ENCODE measurements at places on chromosomes 7 and 10.

DNA sequence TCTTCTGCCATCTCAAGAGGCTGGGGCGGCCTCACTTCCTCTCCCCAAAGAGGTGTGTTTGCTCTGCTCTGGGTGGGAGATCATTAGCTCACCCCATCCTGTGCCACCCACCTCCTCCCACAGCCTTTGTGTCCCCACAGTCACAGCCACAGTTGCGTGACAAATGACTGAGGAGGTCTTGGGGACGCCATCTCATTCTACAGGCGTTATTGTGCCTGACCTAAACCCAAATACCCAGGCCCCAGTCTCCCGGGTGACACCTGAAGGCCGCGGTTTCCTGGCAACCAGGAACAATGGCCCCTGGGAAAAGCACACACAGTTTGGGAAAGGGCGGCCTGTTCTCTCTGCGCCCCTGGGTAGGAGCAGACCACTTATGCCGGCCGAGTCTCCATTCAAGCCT is 51.6 kb downstream of the SLIT1 start:
- no peak for DNase-seq

- no peak for DNase-seq
Measured at GRCh38 chr7:38323156-38323555, 49.7 kb upstream of the TARP start.

DNA sequence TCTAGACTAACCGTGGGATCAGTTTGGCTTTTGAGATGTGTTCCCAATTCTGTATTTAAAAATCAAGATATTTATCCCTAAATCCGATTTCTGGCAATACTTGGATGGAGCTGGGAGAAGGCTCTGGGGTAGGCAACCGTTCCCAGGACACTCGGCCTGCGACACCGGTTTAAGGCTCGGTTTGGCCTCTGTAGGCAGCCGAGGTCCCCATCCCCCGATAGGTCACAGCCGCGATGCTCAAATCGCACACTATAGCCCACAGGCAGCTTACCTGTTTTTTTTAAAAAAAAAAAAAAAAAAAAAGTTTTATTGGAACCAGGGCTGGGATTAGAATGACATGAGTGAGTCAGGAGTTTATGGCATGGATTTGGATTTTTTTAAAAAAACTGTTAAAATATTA is 729 bp upstream of the TAF3 start:
- no peak for DNase-seq

- no peak for DNase-seq
Measured at GRCh38 chr7:17033245-17033644, 151.5 kb upstream of the AGR3 start.

DNA sequence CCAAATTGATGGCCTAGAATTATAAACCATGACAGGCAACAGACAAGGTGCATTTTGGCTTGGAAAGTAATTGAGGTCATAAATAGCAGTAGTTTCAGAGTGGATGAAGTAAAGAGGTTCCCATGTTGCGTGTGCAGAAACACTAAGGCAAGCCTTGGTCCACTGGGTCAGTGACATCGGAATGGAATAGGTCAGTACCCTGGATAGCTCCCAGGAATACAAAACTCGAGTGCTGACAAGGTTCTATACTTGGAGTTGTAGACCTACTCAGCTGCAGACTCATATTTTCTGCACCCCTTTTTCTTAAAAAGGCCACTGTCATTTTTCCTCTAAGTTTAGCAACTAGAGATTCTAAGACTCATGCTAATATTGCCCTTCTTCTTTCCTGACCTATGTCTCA is 132.8 kb downstream of the DYNC1I1 start:
- DNase-seq: no peak

- DNase-seq: no peak
Measured at GRCh38 chr10:92699518-92700381, 10.0 kb downstream of the HHEX start.

- DNase-seq: peak; percentile 15
Measured at GRCh38 chr7:129949292-129950133, 3.2 kb downstream of the UBE2H start.

DNA sequence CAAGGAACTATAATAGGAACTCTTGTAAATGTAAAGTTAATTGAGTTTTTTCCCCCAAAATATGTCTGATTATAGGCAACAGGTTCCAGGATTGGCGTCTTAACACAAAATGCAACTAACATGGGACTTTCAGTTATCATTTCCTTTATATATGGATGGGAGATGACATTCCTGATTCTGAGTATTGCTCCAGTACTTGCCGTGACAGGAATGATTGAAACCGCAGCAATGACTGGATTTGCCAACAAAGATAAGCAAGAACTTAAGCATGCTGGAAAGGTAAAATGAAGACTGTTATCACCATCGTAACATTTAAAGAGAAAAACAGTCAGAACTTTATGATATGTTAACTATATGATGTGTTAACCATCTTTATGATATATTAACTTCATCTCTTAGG is 63.7 kb downstream of the SP8 start:
- no peak for DNase-seq

- no peak for DNase-seq
Measured at GRCh38 chr7:23373151-23374004, 74.2 kb downstream of the MALSU1 start.

- DNase-seq: no peak
Measured at GRCh38 chr10:130053561-130053960, 57.1 kb downstream of the C10orf143 start.

GRCh38 chr10:97705006-97705670 is 8.4 kb upstream of the MARVELD1 start:
- no peak for DNase-seq

GRCh38 chr10:3896161-3896560 is 111.2 kb upstream of the KLF6 start:
- no peak for DNase-seq

GRCh38 chr7:52285689-52286088 is 749.7 kb upstream of the POM121L12 start:
- DNase-seq: no peak

GRCh38 chr10:71998119-71998839 is 34.1 kb downstream of the CHST3 start:
- no peak for DNase-seq

DNA sequence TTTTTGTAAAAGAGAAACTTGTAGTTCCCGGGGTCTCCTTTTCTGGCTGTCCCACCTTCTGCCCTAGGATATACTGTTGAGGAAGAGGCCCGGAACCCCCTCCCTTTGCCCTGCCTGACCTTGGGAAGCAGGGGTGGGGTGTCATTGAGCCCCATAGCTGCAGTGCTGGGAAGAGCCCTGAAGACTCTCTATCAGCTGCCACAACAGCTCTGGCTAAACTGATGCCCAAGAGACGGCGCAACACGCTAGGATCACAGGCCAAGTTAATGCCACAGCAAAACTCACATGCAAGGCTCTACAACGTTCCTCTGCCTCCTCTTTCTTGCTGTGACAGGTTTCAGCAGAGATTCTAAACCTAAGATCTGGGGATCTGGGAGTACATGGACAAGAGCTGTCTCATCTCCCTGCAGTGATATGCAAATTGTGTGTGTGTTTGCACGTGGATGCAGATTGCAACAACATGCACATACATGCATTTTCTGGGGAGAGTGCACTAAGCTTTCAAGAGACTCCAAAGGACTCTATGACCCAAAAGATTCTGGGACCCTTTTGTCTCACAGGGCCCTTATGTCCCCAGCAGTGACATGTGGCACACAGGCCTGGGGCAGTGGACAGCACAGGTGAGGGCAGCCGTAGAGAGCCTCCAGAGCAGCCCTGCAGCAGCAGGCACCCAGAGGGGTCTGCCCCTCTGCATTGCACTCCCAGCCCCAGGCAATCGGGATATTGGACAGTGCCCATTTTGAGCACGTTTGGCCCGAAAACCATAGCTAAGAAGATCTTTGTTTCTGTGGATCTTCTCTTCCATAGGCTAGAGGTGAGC is 2.5 kb downstream of the RASSF4 start:
- no peak for DNase-seq

GRCh38 chr7:103690242-103690974 is 244.4 kb upstream of the SLC26A5 start:
- DNase-seq: no peak

- no peak for DNase-seq
Measured at GRCh38 chr7:36343548-36343947, 46.1 kb upstream of the ANLN start.

GRCh38 chr10:130761788-130762301 is 549.7 kb downstream of the TCERG1L start:
- no peak for DNase-seq

DNA sequence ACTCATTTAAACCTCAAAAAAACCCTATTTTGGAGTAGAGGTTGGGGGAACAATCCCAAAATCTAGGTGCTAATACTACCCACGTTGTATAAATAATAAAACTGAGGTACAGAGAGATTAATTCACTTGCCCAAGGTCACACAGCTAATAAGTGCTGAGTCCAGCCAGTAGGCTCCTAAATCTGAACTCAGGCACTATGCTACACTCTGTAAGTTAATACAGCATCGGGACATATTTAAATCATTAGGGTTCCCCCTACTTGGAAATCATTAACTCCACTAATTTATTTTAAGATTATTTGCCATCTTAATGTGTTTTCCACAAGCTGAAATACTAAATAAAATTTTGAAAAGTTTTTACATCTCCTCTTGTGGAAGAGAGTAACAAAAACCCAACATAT is 24.2 kb downstream of the PIP4K2A start:
- DNase-seq: no peak

- DNase-seq: no peak
Measured at GRCh38 chr10:93993414-93993781, 333 bp upstream of the PLCE1 start.

DNA sequence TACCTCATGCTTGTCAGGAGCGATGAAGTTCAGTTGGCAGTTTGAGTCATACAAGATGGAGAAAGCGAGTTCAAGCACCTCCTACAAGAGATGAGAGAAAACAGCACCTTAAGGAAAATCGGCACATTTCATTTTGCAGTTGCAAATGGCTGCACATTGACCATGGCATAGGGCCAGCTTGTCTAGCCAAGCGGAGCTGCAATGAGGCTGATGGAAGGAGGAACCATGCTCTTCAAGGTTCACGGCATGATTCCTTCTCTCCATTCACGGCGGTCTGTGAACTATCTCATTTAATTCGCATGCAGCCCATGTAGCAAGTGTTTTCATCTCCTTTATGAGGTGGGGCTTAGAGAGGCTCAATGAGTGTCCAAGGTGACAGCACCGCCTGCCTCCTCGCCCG is 137.4 kb upstream of the AOAH start:
- DNase-seq: no peak

DNA sequence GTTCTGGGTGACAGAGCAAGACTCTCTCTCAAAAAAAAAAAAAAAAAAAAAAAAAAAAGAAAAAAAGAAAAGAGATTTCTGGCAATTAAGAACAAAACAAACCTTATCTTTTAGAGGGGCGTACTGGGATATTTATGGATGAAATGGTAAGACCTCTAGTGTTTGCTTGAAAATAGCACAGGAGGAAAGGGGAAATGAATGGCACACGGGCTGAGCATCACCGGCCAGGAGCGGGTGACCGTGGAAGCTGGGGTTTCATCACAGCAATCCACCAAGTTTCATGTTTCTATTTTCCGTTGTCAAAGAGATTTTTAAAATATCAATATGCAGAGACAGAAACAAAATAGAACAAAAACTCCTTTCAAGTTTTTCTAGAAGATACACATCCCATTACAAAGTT is 105.6 kb downstream of the SVIL start:
- DNase-seq: no peak

DNA sequence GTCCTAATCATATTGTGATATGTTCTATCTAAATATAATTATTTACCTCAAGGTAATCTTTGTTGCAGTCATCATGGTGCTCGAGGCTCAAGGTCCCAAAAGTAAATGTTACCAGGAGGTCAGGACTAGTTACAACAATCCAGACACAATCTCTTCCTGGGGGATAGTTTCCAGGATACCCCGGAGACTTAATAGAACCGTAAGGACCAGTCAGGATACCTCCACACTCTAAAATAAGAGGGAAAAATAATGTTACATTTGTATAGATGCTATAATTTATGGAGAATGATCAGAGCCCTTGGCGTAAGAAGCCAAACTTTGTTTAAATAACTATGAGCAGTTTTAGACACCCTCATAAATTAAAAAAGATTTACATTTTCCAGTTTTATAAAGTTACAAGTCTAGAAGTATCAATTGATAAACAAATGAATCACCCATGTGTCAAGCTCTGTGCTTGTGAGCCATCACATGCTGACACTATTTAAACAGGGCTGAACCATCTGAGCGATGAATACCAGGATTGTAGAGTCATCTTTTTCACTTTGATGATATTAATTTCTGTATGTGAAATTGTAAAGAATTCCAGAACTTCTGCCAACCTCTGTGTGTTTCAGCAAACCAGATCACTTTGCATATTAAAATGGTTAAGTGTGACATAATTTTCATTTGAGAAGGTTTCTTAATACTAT is 41.3 kb downstream of the CUBN start:
- DNase-seq: no peak

DNA sequence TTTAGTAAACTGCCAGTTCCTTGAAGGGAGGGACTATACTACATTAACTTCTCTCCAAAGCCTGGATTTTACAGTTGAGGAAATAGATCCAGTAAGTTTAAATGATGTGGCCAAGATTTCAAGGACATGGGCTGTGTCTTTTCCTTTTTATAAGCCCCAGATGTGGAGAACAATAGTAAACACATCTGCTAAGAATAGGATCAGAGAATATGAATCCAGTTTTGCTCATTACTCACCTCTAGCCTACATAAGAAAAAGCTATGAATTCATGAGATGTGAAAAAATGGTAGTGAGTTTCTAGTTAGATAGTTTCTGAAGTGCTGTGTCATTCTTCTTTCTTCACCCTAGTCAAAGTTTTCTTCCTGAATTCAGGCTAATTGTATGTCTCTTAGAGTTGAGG is 38.6 kb downstream of the MAGI2 start:
- no peak for DNase-seq

GRCh38 chr10:3787016-3787400 is 2.0 kb upstream of the KLF6 start:
- DNase-seq: no peak

GRCh38 chr7:31883761-31884164 is 186.4 kb downstream of the PDE1C start:
- DNase-seq: peak; percentile 89

- no peak for DNase-seq
Measured at GRCh38 chr7:32293833-32294232, 196.3 kb downstream of the LSM5 start.

- DNase-seq: no peak
Measured at GRCh38 chr7:138944592-138944991, 36.6 kb downstream of the KIAA1549 start.

DNA sequence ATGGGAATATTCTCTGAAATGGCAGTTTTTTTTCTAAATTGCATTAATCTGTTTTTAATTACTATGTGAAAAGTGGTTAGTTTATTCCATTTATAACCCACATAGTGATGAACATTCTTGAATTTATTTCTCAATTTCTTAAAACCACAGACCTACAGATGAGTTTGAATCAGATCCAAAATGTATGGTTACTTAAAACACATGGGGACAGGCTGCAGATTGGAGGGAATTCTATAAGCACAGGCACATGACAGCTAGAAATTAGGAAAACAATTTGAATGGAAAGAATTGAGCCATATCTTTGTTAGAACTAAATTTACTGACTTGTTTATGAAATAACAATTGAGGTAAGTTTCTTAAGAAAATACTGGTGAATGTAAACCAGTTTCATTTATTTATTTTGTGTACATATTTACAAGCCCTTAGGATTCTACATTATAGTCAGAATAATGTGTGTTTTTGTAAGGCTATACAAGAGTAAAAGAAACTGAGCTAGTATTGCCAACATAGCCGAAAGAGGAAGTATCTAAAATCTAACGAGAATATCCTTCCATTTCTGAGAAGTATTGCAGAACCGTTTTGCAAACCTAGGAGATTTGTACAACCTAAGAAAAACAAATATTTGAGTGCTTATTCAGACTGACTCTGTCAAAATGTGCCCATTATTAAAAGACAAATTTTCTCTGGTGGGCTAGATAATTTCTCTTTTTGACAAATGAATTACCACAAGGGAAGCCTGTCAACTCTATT is 434.3 kb upstream of the SEMA3D start:
- no peak for DNase-seq

Measured in hippocampal formation (tissue), 2 donors.